Panc1 (cell line): ENCODE measurements at places on chromosomes 2 and 18.

DNA sequence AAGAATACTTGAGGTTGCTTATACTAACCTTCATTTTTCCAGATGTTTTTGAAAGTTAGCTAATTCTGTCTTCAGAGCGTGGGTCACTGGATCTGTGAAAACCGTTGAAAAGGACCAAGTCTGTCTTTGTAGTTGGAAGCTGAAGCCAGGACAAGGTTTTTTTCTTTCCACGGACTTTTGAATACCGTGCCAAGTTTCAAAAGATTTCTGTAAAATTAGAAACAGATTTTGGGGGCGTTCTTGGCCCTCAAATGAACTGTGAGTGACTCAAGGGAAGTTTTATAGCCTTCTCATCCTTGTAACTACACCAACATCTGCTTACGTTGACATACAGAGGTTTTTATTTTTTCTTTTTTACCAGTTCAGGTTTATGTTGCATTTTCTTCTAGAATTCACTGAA, at the start of gene FAP:
Gene FAP (minus strand): TSS at position 152 of the 400 bp plus-strand sequence. CDS start 118 bp downstream, at position 34.
- H3K27ac ChIP-seq = no peak within 1 kb of the TSS
- no peaks in the 10 kb centered on the region for H3K4me1 ChIP-seq
- no peaks in the 10 kb centered on the region for H3K27me3 ChIP-seq
- no peak within 1 kb of the TSS for H3K4me3 ChIP-seq
- no peaks in the 10 kb centered on the region for H3K36me3 ChIP-seq

- no peaks in the 10 kb centered on the region for H3K27me3 ChIP-seq
- no peaks in the 10 kb centered on the region for H3K36me3 ChIP-seq
- peak; percentile 22 for DNase-seq
- no peak overlapping the region for H3K4me3 ChIP-seq
Measured at GRCh38 chr2:186129767-186130581, 356.1 kb upstream of the ZC3H15 start.

GRCh38 chr2:72367530-72368225, 220.0 kb upstream of the CYP26B1 start:
- no peaks in the 10 kb centered on the region for H3K4me1 ChIP-seq
- no peaks in the 10 kb centered on the region; the same call in 1 of the 2 replicates for H3K36me3 ChIP-seq
- no peak overlapping the region for H3K27ac ChIP-seq
- H3K27me3 ChIP-seq = no peaks in the 10 kb centered on the region
- DNase-seq = no peak

GRCh38 chr2:207289295-207290018, 123.7 kb upstream of the KLF7 start:
- no peaks in the 10 kb centered on the region; the same call in 1 of the 2 replicates for H3K36me3 ChIP-seq
- H3K4me1 ChIP-seq = no peaks in the 10 kb centered on the region
- DNase-seq = no peak
- H3K27ac ChIP-seq = no peak overlapping the region
- H3K27me3 ChIP-seq = no peaks in the 10 kb centered on the region

- H3K4me1 ChIP-seq = no peaks in the 10 kb centered on the region
- H3K36me3 ChIP-seq = no peaks in the 10 kb centered on the region
- H3K4me3 ChIP-seq = no peak overlapping the region
Measured at GRCh38 chr2:232228971-232229894, 149.3 kb upstream of the ALPP start.

- no peak overlapping the region for H3K27ac ChIP-seq
- no peak for DNase-seq
- no peaks in the 10 kb centered on the region for H3K27me3 ChIP-seq
- no peak overlapping the region for H3K4me3 ChIP-seq
- no peaks in the 10 kb centered on the region for H3K4me1 ChIP-seq
Measured at GRCh38 chr2:127841466-127842178, 16.3 kb downstream of the POLR2D start.

DNA sequence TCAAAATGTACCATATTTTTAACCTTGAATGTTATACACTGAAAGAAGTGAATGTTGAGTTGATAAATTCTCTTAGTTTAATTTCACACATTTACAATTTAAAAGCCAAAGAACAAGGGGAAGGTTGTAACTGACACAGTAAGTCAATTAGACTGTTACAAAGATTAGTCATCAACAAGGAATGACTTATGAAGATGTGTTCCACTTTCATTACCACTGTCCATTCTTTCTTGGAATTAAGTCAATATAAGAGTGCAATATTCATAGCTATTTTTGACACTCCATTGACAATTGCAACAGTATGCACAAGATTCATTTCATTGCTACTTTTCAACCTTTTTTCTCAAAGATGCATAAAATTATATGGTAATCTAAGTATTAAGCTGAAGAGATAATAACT, 291.3 kb downstream of the RIT2 start:
- H3K4me1 ChIP-seq = no peaks in the 10 kb centered on the region
- no peak overlapping the region for H3K4me3 ChIP-seq
- no peak for DNase-seq
- no peaks in the 10 kb centered on the region for H3K27me3 ChIP-seq
- no peaks in the 10 kb centered on the region for H3K36me3 ChIP-seq

DNA sequence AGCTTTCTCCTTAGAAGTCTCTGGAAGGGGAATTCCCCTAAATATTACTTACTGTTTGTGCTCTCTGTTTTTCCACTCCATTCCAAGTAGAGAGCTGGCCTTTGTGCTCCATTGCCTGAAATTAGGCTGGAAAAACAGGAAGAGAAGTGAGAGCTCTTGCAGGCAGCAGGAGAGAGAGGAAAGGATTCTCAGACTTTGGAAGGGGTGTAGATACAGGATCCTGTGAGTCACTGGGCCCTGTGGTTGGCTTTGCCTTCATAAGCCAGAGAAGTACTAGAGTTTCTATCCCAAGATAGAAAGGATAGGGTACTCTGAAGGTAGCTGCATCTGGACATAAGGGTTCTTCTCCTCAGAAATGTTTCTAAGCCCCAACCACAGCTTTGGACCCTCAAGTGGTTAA, 188.9 kb downstream of the CMPK2 start:
- no peak for DNase-seq
- no peak overlapping the region for H3K4me3 ChIP-seq
- H3K4me1 ChIP-seq = no peaks in the 10 kb centered on the region
- H3K36me3 ChIP-seq = no peaks in the 10 kb centered on the region

GRCh38 chr2:235263205-235264120, 230.4 kb upstream of the AGAP1 start:
- H3K4me3 ChIP-seq = peak overlapping the region; percentile 21
- DNase-seq = peak; percentile 52

DNA sequence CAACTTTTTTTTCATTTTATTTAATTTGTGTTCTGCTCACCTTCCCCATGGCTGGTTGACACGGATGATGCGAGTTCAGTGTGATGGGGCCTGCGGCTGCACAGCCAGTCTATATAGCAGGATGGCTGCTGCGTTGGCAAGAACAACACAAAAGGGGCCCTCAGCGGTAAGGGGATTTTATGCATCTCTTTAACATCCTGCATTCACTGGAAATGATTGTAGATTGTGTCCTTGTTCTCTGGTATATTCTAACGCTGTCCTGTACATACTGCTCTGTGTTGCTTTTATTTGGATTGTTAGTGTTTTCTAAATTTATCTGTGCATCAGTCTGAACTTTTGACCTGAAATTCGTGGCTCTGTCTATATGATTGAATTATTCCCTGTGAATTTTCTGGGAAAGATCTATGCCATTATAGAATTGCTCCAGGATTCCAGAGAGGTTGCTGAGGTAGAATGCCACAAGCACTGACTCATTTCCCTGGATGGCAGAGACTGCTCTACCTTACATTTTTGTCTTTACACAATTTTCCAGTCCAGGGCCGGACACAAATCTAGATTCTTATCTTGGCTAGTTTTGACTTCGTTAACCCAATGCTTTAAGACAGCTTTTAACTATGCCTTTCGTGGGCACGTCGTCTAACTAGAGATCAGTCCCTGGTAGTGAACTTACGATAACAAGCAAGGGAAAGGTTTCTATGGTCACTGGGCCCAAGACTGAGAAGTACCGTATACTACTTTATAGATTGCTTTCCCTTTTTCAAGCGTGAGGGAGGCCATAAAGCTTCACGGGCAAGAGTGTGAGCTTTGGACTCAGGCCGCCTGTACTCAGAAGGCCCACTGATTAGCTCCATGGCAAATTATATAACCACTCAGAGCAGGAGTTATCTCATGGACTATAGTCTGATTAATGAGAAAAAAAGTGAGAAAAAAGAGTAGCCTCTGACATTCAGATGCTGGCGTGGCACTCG, at the start of gene CRYGC:
Gene CRYGC (minus strand): TSS at position 85 of the 968 bp plus-strand sequence. CDS start 36 bp downstream, at position 49.
- H3K4me1 ChIP-seq = no peaks in the 10 kb centered on the region
- DNase-seq = no peak
- no peak within 1 kb of the TSS for H3K4me3 ChIP-seq
- no peaks in the 10 kb centered on the region for H3K36me3 ChIP-seq

DNA sequence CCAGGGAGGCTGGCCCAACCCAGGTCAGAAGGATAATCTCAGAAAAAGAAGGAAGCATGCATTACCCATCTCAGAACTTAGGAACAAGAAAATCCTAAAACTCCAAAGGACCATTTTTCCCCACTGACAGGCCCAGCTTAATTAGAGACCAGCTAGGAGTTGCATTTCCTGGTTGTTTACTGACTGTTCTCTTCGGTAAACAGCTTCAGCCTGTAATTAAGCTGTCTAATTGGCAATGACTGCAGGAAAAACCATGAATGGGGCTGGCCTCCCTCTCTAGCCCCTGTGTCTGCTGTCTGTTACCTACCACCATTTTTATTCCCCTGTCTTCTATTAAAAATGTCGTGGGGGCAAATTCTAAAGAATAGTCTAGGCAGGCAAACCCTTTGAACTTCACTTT, 146.5 kb downstream of the AGAP1 start:
- no peaks in the 10 kb centered on the region for H3K27me3 ChIP-seq
- H3K4me3 ChIP-seq = no peak overlapping the region
- H3K27ac ChIP-seq = no peak overlapping the region
- no peak for DNase-seq
- no peaks in the 10 kb centered on the region for H3K4me1 ChIP-seq

GRCh38 chr2:109601783-109602182, 12.0 kb downstream of the SEPTIN10 start:
- peaks cover 18% of the 10 kb centered on the region for H3K4me1 ChIP-seq
- no peak for DNase-seq
- no peak overlapping the region for H3K27ac ChIP-seq
- H3K36me3 ChIP-seq = no peaks in the 10 kb centered on the region
- no peaks in the 10 kb centered on the region for H3K27me3 ChIP-seq

DNA sequence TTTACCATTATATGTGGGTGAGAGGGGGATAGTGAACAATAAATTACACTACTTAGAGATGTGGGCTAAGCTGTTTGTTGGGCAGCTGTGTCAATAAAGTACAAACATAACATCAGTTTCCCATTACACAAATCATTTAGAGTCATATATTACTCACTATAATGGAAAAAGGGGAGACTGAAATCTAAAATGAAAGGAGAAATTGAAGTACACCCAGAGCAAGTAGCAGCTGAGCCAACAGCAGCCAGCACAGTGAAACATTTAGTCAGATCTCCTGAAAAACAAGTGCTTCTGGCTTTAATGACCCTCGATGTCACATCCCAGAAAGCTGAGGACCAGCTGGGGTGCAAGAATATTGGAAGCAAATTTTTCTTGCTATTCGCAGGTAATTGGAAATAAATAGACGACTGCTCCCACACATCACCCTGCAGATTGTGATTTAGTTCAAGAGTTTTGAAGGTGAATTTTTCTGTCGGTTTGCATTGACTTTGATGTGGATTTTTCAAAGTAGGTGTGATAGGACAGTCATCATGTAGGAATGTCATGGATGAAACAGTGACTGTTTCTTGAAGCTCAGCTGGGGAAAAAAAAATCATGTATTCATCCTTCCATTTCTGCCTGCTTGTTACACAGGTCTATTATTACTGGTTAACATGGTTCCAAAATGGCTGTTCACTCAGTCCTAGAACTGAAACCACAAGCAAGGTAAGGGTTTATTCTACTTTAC, 1607.3 kb upstream of the CELF4 start:
- H3K27ac ChIP-seq = no peak overlapping the region
- H3K27me3 ChIP-seq = no peaks in the 10 kb centered on the region
- no peak overlapping the region for H3K4me3 ChIP-seq
- no peaks in the 10 kb centered on the region for H3K36me3 ChIP-seq

- H3K4me1 ChIP-seq = no peaks in the 10 kb centered on the region
- no peak overlapping the region for H3K27ac ChIP-seq
- no peak overlapping the region for H3K4me3 ChIP-seq
- DNase-seq = no peak
- no peaks in the 10 kb centered on the region for H3K27me3 ChIP-seq
Measured at GRCh38 chr18:49762191-49763077, 50.9 kb downstream of the ACAA2 start.

DNA sequence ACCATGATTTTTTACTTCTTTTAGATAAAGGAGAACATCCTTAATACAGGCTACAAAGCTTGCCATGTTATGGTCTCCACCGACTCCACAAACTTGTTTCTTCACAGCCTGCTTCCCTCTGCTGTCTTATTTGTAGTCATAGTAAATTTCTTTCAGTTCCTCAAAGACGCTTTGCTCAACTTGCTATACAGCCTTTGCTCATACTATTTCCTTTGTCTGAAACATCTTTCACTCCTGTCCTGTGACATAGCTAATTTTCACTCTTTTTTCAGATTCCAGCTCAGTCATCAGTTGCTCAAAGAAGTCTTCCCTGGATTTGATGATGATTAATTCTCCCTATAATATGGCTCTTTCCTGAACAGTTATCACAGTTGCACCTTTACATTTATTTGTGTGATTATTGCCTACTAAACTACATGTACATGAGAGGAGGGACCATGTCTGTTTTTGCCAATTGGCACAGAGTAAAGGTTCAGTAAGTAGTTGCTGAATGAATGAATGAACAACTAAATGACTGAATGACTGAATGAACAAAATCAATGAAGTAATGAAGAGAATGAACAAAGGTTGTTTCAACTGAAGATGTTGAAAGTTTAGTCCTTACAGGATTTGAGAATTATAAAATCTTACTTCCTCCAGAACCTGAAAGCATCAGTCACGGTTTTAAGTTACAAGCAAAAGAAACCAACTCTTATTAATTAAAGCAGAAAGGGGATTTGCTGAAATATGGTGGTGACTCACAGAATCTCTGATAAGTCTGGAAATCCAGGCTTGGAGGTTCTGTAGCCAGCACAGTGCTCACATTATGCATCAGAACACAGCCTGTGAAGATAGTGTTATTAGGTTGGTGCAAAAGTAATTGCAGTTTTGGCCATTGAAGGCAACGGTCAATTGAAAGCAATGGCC, 186.4 kb upstream of the FAM98A start:
- no peaks in the 10 kb centered on the region for H3K36me3 ChIP-seq
- H3K4me3 ChIP-seq = no peak overlapping the region
- H3K4me1 ChIP-seq = no peaks in the 10 kb centered on the region
- DNase-seq = no peak
- no peaks in the 10 kb centered on the region for H3K27me3 ChIP-seq

DNA sequence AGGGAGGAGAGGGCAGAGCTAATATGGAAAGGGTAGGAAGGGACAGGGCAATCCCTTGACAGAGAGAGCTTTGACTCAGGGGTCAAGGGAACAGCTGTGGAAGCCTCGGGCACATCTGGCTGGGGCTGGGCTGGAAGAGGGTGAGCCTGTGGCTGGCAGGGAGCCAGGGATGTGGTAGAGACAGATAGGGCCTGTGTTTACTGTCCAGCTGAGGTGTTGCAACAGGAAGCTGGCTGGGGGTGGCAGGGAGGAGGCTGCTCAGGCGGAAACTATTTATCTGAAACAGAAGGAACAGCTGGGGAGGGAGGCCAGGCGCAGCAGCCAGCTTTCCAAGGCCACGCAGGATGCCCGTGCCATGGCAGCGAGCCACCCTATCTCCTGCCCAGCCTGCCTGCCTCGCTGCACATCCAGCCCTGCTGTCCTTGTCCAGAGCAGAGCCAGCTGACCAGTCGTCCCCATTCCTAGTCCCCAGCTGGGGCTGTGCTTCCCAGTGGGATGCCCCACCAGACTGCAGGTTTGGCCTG, 264.7 kb downstream of the CYP26B1 start:
- no peak overlapping the region for H3K4me3 ChIP-seq
- no peak overlapping the region for H3K27ac ChIP-seq
- no peaks in the 10 kb centered on the region for H3K27me3 ChIP-seq
- no peak for DNase-seq
